H9 (cell line): ENCODE measurements at places on chromosomes 13 and 19. TPM values are rescaled to one million over a fixed set of nuclear protein-coding genes. Genes with fewer than 3 reads are reported as not detected.

GRCh38 chr19:16418597-16418962, 53.2 kb downstream of the EPS15L1 start:
- DNase-seq = no peak
- peaks cover 55% of the 10 kb centered on the region for H3K36me3 ChIP-seq
- H3K4me1 ChIP-seq = peaks cover 4% of the 10 kb centered on the region; the same call in 1 of the 2 replicates
- no peak overlapping the region for H3K27ac ChIP-seq
- H3K4me3 ChIP-seq = no peak overlapping the region
- no peaks in the 10 kb centered on the region for H3K27me3 ChIP-seq

DNA sequence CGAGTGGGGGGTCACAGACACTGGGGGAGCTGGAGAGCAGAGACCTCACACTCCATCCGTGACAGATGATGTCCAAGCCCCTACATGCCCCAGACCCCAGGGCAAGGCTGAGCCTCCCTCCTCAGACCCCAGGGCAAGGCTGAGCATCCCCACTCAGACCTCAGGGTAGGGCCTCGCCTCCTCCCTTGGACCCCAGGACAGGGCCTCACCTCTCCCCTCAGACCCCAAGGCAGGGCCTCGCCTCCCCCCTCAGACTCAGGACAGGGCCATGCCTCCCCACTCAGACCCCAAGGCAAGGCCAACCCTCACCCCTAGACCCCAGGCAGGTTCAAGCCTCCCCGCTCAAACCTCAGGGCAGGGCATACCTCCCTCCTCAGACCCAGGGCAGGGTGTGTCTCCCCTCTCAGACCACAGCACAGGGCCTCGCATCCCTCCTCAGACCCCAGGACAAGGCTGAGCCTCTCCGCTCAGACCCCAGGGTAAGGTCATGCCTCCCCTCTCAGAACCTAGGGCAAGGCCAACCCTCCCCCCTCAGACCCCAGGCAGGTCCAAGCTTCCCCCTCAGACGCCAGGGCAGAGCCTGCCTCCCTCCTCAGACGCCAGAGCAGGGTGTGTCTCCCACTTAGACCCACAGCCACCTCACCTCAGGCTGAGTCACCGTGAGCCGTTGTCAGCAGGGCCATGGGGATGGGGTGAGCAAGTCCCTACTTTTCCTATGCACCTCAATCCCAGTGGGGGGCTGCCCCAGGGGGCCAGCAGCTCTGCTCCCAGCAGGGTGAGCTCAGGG, 1.7 kb upstream of the S1PR4 start:
- no peaks in the 10 kb centered on the region for H3K36me3 ChIP-seq
- peak; percentile 29 for DNase-seq
- H3K27me3 ChIP-seq = no peaks in the 10 kb centered on the region

- no peaks in the 10 kb centered on the region for H3K27me3 ChIP-seq
- peak; percentile 74 for DNase-seq
- no peak overlapping the region for H3K4me3 ChIP-seq
- no peak overlapping the region for H3K27ac ChIP-seq
Observed at GRCh38 chr19:38718747-38719543, 25.3 kb downstream of the CAPN12 start.

GRCh38 chr19:5114727-5115126, 145.8 kb downstream of the KDM4B start:
- H3K4me1 ChIP-seq = peaks cover 4% of the 10 kb centered on the region; the same call in 1 of the 2 replicates

GRCh38 chr19:58429745-58430144, 10.2 kb downstream of the ZNF132 start:
- H3K27me3 ChIP-seq = no peaks in the 10 kb centered on the region
- no peak for DNase-seq
- H3K27ac ChIP-seq = no peak overlapping the region
- no peaks in the 10 kb centered on the region for H3K4me1 ChIP-seq

DNA sequence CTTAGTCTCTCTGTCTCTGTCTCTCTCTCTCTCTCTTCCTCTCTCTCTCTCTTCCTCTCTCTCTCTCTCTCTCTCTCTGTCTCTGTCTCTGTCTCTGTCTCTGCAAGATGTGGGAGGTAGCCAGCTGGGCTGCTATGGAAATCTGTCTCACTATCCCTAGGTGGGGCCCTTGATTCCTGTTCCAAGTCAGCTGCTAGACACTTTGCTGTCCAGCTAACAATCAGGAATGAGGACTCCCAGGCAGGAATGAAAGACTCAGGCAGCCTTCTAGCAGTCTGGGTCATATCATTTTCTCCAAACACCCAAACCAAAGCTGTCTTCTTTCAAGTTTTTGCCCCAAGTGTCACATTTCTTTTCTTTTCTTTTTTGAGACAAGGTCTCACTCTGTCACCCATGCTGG, 23.2 kb downstream of the CATSPERD start:
- H3K4me3 ChIP-seq = no peak overlapping the region
- no peaks in the 10 kb centered on the region for H3K4me1 ChIP-seq
- DNase-seq = no peak
- no peaks in the 10 kb centered on the region for H3K27me3 ChIP-seq

GRCh38 chr13:47859165-47859564, 141.9 kb downstream of the SUCLA2 start:
- H3K27ac ChIP-seq = no peak overlapping the region
- H3K4me3 ChIP-seq = no peak overlapping the region
- no peak for DNase-seq
- no peaks in the 10 kb centered on the region for H3K27me3 ChIP-seq
- H3K36me3 ChIP-seq = no peaks in the 10 kb centered on the region
- H3K4me1 ChIP-seq = peaks cover 2% of the 10 kb centered on the region; the same call in 1 of the 2 replicates

DNA sequence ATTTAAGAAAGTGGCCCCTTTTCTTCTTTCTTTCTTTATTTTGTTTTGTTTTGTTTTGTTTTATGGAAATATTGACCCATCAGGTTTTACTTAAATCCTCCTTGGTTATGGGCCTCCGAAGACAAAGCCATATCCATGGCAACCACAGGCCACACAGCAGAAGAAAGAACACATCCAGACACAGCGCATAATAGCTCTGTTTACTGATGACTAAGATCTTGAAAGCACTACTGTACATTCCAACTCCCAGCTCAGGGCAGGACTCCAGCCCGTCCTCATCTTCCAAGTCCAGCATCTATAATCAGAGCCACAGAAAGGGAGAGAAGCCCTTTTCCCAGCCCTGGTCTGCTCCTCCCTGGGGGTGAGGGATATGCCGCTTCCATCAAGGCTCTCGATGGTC, 84.3 kb downstream of the NUFIP1 start:
- no peaks in the 10 kb centered on the region for H3K27me3 ChIP-seq
- DNase-seq = no peak
- no peak overlapping the region for H3K27ac ChIP-seq
- no peak overlapping the region for H3K4me3 ChIP-seq
- H3K4me1 ChIP-seq = no peaks in the 10 kb centered on the region; the same call in 1 of the 2 replicates

DNA sequence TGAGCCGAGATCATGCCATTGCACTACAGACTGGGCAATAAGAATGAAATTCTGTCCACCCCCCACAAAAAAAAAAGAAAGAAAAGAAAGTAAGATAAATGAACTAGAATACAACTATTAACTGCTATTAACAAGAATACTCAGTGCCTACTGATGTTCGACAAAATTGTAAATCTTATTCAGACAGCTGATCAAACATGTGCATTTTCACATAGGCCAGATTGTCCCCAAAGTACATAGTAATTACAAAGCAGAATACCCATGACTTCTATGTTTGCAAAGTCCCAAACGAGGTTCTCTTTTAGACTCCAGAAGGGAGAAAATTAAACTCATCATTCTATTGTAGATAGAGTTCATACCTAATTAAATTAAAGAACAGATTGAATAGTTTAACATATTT, 113.4 kb downstream of the UFM1 start:
- H3K36me3 ChIP-seq = peaks cover 10% of the 10 kb centered on the region
- no peak overlapping the region for H3K27ac ChIP-seq

- H3K4me1 ChIP-seq = no peaks in the 10 kb centered on the region
- H3K36me3 ChIP-seq = no peaks in the 10 kb centered on the region
- DNase-seq = peak; percentile 67
- H3K27me3 ChIP-seq = no peaks in the 10 kb centered on the region
- no peak within 1 kb of the TSS for H3K4me3 ChIP-seq
- H3K27ac ChIP-seq = no peak within 1 kb of the TSS
Observed at GRCh38 chr19:45160870-45161737, at the start of gene NKPD1. Gene NKPD1 (minus strand): TSS chr19:45160982. CDS start chr19:45160150, 832 bp downstream.

DNA sequence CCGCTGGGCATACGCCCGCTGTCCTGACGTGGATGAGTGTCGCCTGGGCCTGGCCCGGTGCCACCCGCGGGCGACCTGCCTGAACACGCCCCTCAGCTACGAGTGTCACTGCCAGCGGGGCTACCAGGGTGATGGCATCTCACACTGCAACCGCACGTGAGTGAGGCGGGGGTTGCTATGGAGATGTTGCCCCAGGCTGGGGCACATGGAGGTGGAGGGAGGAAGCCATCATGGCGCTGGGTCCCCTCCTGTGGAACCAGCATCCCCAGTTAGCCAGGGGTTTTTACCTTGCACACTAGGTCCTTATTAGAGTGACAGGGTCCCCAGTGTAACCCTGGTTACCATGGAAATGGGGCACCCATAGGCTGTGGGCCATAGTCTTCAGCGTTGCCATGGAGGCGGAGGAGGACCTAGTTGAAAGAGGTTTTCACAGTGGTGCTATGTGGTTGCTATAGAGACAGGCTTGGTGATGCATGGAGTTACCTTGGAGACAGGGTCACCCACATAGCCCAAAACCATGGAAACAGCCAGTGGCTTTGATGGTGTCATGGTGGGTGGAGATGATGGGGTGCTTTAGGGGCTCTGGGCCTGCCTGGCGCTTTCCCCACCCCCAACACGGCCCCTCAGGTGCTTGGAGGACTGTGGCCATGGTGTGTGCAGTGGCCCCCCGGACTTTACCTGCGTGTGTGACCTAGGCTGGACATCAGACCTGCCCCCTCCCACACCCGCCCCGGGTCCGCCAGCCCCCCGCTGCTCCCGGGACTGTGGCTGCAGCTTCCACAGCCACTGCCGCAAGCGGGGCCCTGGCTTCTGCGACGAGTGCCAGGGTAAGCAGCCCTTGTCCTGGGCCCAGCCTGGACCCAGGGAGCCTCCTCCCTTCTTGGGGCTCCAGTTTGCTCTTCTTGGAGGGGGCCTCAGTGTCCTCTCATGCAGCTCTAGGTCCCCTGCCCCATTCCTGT, 27.1 kb downstream of the MEGF8 start:
- H3K36me3 ChIP-seq = peaks cover 13% of the 10 kb centered on the region; the same call in 1 of the 2 replicates
- no peak overlapping the region for H3K4me3 ChIP-seq
- DNase-seq = no peak
- no peak overlapping the region for H3K27ac ChIP-seq
- no peaks in the 10 kb centered on the region for H3K4me1 ChIP-seq

- no peaks in the 10 kb centered on the region for H3K27me3 ChIP-seq
- H3K4me1 ChIP-seq = peaks cover 5% of the 10 kb centered on the region; the same call in 1 of the 2 replicates
- H3K4me3 ChIP-seq = no peak overlapping the region
- peaks cover 33% of the 10 kb centered on the region for H3K36me3 ChIP-seq
- H3K27ac ChIP-seq = no peak overlapping the region
Observed at GRCh38 chr13:51282322-51282721, 57.2 kb upstream of the SERPINE3 start.

DNA sequence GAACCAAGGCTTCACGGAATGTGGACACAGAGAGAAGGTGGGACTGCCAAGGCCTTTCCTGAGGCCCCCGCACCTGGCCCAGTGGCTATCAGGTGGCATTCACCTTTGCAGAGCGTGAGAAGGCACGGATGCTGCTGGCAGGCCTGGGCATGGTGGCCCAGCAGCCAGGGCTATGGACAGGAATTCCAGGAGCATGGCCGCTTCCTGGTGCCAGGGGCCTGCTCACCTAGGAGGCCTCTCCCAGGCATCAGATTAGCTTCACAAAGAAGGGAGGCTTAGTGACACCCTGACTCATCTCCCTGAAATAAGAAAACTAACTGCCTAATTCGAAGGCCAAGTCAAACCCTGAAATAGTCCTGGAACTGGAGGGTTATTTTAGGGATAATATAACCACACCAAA, 155.8 kb downstream of the TEX29 start:
- DNase-seq = no peak
- no peaks in the 10 kb centered on the region for H3K36me3 ChIP-seq
- H3K4me3 ChIP-seq = no peak overlapping the region
- H3K27me3 ChIP-seq = no peaks in the 10 kb centered on the region
- H3K4me1 ChIP-seq = no peaks in the 10 kb centered on the region

DNA sequence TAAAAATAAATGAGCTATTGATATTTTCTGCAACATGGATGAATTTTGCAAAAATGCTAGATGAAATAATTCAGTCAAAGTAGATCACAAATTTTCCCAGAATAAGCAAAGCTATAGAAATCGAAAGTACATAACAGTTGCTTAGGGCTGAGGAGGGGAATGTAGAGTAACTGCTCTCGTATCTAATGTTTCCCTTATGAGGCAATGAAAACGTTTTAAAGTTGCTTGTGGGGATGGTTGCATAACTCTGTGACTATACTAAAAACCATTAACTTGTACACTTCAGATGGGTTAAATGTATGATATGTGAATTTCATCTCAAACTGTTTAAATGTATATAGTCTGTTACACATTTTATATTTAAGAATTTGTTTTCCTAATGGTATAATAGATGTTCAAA, 231.7 kb downstream of the GGACT start:
- no peak overlapping the region for H3K27ac ChIP-seq
- DNase-seq = no peak
- H3K4me1 ChIP-seq = peaks cover 8% of the 10 kb centered on the region
- H3K36me3 ChIP-seq = peaks cover 2% of the 10 kb centered on the region; the same call in 1 of the 3 replicates

GRCh38 chr13:67036699-67037457, 193.3 kb downstream of the PCDH9 start:
- no peak overlapping the region for H3K27ac ChIP-seq
- no peak overlapping the region for H3K4me3 ChIP-seq
- no peaks in the 10 kb centered on the region for H3K27me3 ChIP-seq
- no peaks in the 10 kb centered on the region; the same call in 2 of the 3 replicates for H3K36me3 ChIP-seq

DNA sequence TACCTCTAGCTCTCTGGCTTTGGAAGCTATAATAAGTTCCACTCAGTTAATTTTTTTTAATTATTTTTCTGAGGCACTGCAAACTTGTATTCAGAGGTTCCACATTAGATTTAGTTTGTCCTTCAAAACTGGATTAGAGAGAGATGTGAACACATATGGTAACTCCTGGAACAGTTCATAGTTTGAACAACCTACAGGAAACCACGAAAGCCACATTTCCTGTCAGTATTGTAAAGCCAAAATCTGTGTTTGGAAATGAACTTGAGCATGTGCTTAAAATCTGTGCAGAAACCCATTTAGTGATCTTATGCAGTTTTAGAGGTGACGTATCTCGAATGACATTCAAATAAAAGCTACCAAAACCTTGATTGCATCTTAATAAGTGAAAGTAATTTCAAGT, 1952.0 kb downstream of the OLFM4 start:
- H3K27me3 ChIP-seq = no peaks in the 10 kb centered on the region; the same call in 1 of the 2 replicates
- H3K4me3 ChIP-seq = no peak overlapping the region
- DNase-seq = no peak
- H3K4me1 ChIP-seq = no peaks in the 10 kb centered on the region; the same call in 1 of the 2 replicates
- H3K27ac ChIP-seq = no peak overlapping the region
- H3K36me3 ChIP-seq = no peaks in the 10 kb centered on the region

- H3K4me3 ChIP-seq = no peak overlapping the region
- H3K27me3 ChIP-seq = no peaks in the 10 kb centered on the region
- DNase-seq = no peak
Observed at GRCh38 chr19:15368798-15369593, 10.6 kb downstream of the AKAP8 start.

- peak; percentile 82 for DNase-seq
- no peaks in the 10 kb centered on the region for H3K36me3 ChIP-seq
- H3K27me3 ChIP-seq = no peaks in the 10 kb centered on the region
- no peak overlapping the region for H3K4me3 ChIP-seq
Observed at GRCh38 chr19:16025108-16026101, 50.9 kb upstream of the TPM4 start.

GRCh38 chr13:91595677-91596076, 197.3 kb downstream of the GPC5 start:
- H3K4me1 ChIP-seq = no peaks in the 10 kb centered on the region
- H3K4me3 ChIP-seq = no peak overlapping the region
- no peak for DNase-seq

Gene KIR3DL2
- not detected in 2 replicates for total RNA-seq

Gene EDNRB
- total RNA-seq = 6.6 TPM in 2 replicates

Gene SMG9
- 47.9 and 52.2 TPM in 2 replicates for total RNA-seq

Gene PODNL1
- total RNA-seq = 0.68 TPM in 2 replicates

Gene SYCN
- total RNA-seq = not detected in 2 replicates

Gene ITGBL1
- total RNA-seq = 0.04 TPM in 1 of 2 replicates, not detected in the other

Gene SCGB2B2
- not detected in 2 replicates for total RNA-seq
